ENCODE measurements at places on chromosomes 12 and 14.

- DNase-seq = no peak
These were observed 16.3 kb downstream of the DYNC1H1 start for GRCh38 chr14:101980700-101981099.

GRCh38 chr14:89501381-89501780 is 84.3 kb upstream of the FOXN3 start:
- DNase-seq = no peak

DNA sequence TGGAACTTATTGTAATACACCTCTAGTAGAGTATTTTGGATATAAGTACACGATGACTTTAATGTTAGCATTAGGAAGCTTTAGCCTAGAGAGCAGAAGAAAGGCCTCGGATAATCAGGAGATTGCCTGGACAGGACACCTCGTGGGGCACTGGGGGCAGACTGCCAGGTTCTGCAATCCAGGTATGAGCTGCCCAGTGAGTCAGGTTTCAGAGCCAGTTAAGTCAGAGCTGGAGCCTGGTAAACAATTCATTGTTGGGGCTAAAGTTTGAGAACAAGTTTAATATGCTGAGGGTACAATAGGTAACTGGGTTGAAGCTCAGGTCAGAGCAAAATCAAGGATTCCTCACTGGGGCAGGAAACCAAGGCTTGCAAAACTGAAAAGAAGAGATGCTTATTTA is 107.4 kb downstream of the RERGL start:
- DNase-seq = no peak

DNA sequence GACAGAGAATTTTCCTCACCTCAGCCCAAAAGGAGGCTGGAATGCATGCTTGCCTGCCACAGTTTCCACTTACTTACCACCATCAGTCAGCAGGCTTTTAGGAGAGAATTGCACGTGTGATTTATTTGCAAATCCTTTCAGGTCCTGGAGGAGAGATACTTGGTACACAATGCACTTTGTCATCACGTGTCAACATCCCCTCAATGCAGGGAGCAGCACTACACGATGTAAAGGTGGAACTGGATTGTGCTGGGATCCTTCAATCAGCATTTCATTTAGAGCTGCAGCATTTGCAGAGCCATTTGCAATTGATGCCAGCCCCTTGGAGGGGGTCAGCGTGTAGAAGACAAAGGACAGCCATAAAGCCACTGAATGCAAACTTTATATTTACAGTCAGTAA is 218.1 kb downstream of the GLT1D1 start:
- peak; percentile 74 for DNase-seq

DNA sequence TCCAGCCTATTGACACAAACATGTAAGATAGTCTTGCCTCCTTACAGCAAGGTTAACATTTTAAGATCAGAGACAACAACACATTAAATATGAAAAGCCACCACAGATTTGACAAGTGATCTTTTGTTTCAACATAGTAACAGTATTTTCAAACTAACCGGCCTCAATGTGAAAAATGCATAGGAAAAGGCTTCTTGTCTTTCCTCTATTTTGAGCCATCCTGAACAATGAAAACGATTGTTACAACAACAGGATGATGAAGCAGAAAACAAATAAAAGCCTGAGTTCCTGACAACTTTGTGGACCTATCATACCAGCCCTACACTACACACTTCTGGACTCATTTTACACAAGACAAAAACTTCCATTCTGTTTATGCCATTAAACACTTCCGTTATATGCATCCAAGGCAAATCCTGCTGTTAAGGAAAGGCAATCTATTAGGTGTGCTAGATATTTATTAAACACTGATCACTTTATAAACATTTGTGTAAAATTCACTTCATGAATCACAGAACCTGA is 37.3 kb downstream of the BAZ1A start:
- DNase-seq = no peak

DNA sequence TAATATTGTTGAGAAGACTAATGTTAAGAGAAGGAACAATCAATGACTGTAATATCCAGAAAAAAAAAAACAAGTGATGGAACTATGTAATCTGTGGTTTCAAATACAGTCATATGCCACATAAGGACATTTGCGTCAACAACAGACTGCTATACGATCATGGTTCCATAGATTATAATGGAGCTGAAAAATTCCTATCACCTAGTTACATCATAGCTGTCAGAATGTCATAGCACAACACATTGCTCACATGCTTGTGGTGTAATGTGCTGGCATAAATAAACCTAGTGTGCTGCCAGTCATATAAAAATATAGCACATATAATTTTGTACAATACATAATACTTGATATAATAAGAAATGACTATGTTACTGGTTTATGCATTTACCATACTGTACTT is 653.5 kb downstream of the TRHDE start:
- DNase-seq = no peak

GRCh38 chr14:45201905-45202304 is 51.1 kb downstream of the MIS18BP1 start:
- no peak for DNase-seq

DNA sequence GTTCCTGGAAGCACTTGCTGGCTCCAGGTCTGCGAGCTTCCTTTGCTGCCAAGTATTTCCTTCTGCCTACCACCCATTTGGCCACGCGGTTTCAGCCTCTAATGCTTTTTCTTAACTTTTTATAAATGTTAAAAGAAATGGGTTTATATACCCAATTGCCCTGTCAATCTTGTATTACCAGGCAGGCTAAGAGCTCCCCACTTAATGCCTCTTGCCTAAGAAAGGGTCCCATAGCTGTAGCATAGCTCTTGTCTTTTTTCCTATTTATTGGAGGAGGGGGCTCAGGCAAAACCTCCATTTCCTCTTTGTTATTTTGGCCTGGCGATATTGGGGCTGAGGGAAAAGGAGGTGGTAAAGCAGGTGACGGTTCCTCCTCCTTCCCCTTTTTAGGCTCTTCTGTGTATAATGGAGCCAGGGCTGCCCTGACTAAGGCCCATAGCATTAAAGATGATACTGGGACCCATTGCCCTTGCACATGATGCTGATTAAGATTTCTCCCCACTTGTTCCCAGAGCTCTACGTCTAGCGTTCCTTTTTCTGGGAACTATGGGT is 21.6 kb upstream of the BLTP3B start:
- no peak for DNase-seq

DNA sequence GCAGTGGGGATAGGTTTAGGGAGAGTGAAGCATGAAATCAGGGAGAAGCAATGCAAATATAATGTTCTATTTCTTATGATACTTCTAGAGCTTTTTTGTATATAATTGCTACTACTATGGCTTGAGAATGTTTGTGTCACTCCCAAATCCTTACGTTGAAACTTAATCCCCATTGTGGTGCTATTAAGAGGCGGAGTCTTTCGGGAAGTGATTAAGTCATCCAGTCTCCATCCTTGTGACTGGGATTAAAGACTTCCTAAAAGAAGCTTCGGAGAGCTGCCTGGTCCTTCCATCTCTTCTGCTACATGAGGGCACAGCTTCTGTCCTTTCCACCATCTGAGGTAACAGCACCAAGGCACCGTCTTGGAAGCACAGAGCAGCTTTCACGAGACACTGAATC is 81.2 kb downstream of the COX16 start:
- DNase-seq = no peak

DNA sequence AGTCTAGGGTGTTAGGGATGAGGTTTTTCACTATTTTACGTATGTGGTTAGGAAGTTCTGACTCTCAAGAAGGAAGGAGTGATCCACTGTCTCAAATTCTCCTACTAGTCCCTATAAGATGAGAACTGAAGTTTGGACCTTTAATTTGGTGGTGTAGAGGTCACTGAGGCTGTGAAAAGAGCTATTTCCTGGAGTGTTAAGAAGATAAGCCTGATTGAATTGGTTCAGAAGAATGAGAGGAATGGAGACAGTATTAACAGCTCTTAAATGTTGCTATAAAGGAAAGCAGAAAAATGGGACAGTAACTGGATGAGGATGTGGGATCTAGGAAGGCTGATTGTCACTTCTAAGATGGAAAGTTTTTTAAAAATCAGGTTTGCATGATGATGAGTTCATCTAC is 57.6 kb downstream of the CNTN1 start:
- no peak for DNase-seq

DNA sequence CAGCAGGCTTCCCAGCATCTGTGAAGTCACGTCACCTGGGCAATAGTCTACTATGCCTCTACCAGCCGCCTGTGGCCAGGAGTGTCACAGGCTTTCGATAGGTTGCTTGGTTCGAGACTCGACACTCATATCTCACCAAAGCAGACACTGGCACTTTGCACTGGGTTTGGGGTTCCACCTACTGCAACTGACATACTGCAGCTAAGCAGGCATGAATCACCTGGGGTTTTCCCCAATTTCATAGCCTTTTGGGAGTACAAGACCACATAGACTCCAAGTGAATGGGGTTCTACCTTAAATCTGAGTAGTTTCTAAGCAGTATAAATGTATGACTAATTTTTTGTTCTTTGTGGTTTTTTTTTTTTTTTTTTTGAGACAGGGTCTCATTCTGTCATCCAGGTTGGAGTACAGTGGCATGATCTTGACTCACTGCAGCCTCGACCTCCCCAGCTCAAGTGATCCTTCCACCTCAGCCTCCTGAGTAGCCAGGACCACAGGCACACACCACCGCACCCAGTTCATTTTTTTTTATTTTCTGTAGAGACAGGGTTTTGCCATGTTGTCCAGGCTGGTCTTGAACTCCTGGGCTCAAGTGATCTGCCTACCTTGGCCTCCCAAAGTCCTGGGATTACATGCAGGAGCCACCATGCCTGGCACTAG is 32.1 kb downstream of the DMAC2L start:
- DNase-seq = no peak

DNA sequence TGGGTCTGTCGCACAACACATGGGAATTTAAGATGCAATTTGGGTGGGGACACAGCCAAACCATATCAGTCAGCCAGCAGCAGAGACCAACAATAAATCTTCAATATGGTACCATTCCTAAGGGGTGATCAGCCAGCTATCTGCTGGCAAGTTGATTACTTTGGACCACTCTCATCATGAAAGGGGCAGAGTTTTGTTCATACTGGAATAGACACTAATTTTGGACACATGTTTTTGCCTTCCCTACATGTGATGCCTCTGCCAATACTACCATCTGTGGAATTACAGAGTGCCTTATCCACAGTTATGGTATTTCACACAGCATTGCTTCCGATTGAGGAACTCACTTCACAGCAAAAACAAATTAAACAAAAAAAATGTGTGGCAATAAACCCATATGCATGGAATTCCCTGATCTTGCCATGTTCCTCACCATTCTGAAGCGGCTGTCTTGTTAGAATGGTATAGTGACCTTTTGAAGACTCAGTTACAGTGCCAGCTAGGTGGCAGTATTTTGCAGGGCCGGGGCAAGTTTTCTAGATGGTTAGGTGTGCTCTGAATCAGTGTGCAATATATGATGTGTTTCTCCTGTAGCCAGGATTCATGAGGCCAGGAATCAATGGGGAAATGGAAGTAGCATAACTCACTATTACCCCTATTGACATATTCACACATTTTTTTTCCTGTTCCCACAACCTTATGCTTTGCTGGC is 179.0 kb upstream of the IGF1 start:
- no peak for DNase-seq

DNA sequence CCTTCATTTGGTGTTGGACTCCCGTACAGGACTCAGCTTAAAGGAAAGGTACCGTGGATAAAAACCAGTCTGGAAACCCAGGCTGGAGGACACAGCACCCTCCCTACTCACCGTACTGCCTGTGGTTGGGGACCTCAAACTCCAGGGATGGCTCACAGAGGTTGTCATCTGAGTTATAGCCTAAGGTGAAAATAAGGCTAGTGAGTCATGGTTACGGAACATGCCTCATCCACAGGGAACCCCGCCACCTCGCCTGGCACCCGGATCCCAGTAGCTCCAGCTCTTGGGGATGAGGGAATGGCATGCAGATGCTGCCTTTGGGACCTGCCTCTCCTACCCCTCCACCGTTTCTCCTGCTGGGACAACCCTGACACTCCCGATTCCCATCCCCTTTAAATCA is 36.8 kb upstream of the GPR68 start:
- no peak for DNase-seq

DNA sequence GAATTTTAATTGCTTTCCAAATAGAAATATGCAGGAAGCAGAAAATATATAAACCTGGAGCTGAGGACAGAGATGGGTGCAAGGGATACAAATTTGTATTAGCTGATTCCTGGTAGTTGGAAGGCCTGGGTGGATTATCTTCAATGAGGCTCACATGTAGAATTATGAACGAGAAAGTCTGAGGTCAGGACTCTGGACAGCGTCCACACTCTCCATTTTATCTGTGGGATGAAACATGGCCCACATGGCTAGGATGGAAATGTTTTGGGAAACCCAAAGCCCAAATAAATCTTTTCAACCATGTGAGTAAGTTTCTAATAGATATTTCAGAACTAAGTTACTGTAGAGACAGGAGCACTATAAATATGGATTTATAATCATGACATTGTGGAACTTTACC is 256.1 kb downstream of the APAF1 start:
- DNase-seq = no peak

GRCh38 chr12:34333337-34333736 is 311.0 kb downstream of the ALG10 start:
- no peak for DNase-seq

DNA sequence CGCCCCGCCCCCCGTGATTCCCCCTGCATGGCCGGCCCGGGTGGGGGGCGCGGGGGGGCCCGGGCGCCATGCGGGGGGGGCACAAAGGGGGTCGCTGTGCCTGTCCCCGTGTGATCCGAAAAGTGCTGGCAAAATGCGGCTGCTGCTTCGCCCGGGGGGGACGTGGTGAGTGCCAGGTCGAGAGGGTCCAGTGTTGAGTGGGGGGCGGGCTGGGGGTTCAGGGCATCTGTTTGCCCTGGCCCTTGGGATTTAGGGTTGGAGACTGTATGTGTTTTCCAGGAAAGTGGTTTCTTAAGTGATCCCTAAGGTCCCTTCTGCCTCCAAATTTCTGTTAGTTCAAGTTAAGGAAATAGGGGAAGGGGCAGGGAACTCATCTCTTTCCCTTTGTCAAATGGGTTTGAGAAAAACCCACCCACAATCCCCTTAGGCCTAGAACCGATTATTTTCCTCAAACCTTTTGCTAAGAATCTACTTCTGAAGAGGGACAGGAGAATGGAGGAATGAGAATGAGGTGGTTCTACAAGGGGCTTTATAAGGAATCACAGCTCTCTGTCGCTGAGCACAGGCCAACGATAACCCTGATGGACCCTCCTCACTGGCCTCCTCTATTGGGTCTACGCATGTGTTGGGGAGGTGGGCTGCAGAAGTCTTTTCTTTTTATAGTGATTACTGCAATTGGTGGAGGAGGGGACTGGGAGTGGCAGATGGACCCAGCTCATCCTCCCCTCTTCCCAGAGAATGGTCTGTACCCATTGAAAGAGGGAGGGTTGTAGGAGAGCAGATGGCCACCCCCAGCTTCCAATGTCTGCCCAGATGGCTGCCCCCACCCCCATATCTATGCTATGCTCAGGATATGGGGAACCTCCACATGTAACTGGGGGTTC is 834 bp downstream of the ARHGEF25 start:
- no peak for DNase-seq
